Adrenal gland (tissue), 19 donors: ENCODE measurements at places on chromosomes 4 and X.

DNA sequence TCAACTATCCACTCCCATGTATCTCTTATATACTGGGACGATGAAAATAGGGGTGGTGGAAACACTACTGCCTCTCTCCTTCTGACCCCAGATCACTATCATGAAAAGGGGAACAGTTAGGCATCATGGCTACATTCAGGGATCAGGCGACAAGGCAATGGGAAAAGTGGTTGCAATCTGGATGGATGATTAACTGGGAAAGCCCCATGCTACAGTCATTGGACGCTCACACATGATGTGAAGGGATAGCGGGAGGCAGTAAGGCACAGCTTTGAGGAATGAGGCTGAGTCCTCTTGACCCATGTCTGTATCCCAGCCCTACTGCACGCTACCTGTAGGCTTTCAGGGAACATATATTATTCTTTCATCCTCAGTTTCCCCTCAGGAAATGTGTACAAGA lies 10.2 kb downstream of the GASK1B start:
- peak overlapping the region; percentile 75 for H3K27ac ChIP-seq
- no peak overlapping the region for H3K4me3 ChIP-seq
- DNase-seq = no peak
- H3K27me3 ChIP-seq = no peaks in the 10 kb centered on the region
- H3K36me3 ChIP-seq = no peaks in the 10 kb centered on the region
- H3K4me1 ChIP-seq = peaks cover 67% of the 10 kb centered on the region

DNA sequence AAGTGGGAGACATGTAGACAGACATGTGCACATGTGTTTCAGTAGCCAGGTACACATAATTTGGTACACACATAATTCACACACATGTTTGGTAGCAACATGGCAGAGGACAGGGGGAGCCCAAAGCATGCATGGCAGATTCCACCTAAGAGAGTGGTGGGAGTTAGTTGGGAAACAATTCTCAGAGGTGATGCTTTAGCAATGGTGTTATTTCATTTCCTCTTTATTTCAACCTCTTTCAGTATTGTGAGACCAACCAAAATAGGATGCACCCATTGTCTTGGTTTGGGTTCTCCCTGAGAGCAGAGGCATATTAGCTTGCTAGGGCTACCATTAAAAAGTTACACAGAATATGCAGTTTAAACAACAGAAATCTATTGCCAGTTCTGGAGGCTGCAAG lies 92.2 kb upstream of the ANXA3 start:
- H3K4me1 ChIP-seq = no peaks in the 10 kb centered on the region
- no peak for DNase-seq
- no peaks in the 10 kb centered on the region for H3K27me3 ChIP-seq
- no peaks in the 10 kb centered on the region for H3K36me3 ChIP-seq

GRCh38 chr4:41209187-41209586 lies 5.2 kb downstream of the APBB2 start:
- H3K4me1 ChIP-seq = peaks cover 4% of the 10 kb centered on the region
- no peak for DNase-seq
- H3K4me3 ChIP-seq = no peak overlapping the region

DNA sequence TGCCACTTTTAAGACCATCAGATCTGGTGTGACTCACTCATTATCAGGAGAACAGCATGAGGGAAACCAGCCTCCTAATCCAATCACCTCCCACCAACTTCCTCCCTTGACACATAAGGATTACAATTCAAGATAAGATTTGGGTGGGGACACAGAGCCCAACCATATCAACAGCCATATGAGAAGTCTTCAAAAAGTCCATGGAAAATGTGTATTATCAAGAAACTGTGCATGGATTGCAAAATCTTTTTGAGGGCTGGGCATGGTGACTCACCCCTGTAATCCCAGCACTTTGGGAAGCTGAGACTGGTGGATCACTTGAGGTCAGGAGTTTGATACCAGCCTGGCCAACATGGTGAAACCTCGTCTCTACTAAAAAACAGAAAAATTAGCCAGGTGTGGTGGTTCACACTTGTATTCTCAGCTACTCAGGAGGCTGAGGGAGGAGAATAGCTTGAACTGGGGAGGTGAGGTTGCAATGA lies 17.8 kb upstream of the RPL39 start:
- no peak for DNase-seq
- H3K27me3 ChIP-seq = no peaks in the 10 kb centered on the region
- no peak overlapping the region for H3K4me3 ChIP-seq
- H3K27ac ChIP-seq = no peak overlapping the region
- H3K36me3 ChIP-seq = no peaks in the 10 kb centered on the region
- H3K4me1 ChIP-seq = no peaks in the 10 kb centered on the region

- no peak for DNase-seq
- peaks cover 30% of the 10 kb centered on the region for H3K4me1 ChIP-seq
- no peak overlapping the region for H3K27ac ChIP-seq
- peak overlapping the region; percentile 86 for H3K4me3 ChIP-seq
Measured at GRCh38 chr4:182449930-182450439, 206.8 kb downstream of the TENM3 start.

GRCh38 chrX:7801711-7802110 lies 41.3 kb upstream of the VCX start:
- no peak overlapping the region for H3K27ac ChIP-seq
- no peak overlapping the region for H3K4me3 ChIP-seq
- no peaks in the 10 kb centered on the region for H3K27me3 ChIP-seq
- no peaks in the 10 kb centered on the region for H3K4me1 ChIP-seq
- H3K36me3 ChIP-seq = no peaks in the 10 kb centered on the region

DNA sequence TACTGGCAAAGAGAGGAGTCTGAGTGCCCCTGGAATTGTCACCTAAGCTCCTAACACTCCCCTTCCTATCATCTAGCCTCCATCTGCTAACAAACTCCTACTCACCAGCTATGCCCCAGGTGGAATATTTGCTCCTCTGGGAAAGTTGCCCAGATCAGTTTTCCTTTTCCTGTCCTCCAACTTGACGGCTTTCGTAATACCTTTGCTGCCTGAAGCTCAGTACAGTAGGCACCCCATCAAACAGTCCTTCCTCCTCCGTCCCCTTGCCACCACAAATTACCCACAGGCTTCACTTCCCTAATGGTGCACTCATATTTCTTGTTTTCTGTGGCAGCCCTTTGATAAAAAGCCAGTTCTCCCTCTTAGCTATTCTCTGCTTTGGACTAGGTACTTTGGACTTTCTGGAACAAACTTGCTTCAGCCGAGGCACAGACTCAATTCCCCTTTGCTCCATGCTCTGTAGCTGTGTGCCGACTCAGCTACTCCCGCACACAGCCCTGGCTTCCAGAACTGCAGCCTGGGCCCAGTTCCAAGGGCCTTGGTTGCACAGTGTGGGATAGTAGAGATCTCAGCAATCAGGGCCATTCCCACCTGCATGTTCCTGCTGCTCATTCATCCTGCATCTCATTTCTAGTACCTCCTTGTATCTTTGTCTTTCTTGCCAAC lies 605.1 kb downstream of the BCOR start:
- no peak overlapping the region for H3K4me3 ChIP-seq
- no peaks in the 10 kb centered on the region for H3K4me1 ChIP-seq
- no peak for DNase-seq
- H3K27ac ChIP-seq = no peak overlapping the region
